ENCODE measurements at places on chromosomes 5 and 9.

DNA sequence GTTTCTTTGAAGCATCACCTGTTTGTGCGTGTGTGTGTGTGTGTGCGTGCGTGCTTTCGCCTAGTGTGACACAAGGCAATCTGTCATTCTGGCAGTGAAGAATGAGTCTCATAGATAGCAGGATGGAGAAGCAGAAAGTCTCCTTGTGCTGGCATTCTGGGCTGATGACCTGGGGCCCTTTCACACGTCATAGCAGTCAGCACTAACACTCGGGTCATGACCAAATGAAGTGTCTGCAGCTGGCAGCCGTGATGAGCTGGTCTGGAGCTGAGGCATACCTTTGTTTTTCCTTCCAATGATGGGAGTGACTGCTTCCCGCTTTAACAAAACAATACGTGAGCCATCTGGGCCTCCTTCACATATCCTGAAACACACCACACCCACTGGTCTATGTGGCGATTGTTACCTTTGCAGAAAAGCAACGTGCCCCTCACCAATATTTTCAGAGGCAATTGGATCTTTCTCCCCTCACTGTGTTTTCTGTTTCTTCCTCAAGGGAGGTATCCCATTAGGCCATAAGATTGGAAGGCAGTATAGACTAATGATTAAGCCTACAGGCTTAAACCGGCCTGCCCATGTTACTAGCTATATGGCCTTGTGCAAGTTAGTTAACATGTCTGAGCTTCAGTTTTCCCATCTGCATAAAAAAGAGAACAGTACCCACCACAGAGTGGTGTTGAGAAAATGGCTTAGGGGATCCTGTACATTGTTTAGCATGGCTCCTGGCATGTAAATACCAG, 88.8 kb downstream of the SREK1 start:
- DNase-seq, result no peak

- no peak for DNase-seq
These were observed 107.4 kb downstream of the SCAMP1 start for GRCh38 chr5:78467752-78468357.

- DNase-seq, result no peak
These were observed 17.4 kb upstream of the IL33 start for GRCh38 chr9:6198251-6198650.

- no peak for DNase-seq
These were observed 622 bp upstream of the RGS14 start for GRCh38 chr5:177357146-177357458.

DNA sequence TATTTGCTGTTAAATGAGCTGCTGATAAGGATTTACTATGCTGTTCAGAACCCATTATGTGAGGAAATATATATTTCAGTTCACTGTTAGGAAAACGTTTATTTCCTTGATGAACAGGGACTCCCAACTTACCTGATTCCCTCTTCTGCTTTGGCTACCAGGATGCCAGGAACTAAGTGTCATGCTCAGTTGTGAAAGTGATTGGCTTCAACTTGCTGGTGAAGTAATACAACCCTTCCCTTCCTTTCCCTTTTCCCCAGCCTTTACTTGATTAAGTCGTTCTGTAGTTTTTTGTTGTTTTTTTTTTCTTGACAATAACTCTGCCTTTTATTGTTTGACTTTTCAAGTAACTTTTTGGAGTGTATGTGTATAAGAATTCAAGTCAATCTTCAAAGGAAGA, 309.3 kb downstream of the DOCK8 start:
- DNase-seq, result no peak

DNA sequence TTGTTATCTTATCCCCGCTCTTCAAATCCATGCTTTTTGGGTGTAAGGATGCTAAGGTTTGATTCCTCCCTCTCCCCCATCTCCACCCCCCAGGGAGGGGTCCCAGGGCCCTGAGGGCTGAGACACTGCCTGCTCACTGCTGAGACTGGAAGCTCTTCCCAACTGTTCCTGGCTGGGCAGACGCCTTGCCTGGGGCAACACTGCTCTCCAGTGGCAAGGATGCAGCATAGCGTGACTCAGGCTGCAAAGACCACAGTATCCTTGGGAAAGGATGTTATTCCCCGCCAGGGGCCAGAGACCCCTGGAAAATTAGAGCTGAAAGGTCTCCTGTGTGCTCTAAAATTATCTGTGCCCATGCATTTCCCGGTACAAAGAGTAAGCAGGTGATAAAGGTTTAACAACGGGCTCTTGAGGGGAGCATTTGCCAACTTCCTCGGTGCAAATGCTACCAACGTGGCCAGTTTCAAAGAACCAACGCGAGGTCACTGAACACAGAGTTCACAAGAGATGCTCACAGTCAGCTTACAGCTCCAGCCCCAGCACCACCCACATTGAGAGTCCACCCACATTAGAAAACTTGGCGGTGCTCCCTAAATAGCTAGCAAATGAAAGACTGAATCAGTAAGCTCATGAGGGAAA, 271.9 kb downstream of the NSG2 start:
- no peak for DNase-seq

GRCh38 chr5:111734013-111734412, 23.0 kb downstream of the NREP start:
- no peak for DNase-seq

All from activated T-helper 9 cell treated with anti-CD3 and anti-CD28 coated beads, Interleukin-2, amount 50 U/mL, for 16 hours (primary cell).